ENCODE measurements at places on chromosomes 1 and 21. TPM values are rescaled to one million over a fixed set of nuclear protein-coding genes. Genes with fewer than 3 reads are reported as not detected.

DNA sequence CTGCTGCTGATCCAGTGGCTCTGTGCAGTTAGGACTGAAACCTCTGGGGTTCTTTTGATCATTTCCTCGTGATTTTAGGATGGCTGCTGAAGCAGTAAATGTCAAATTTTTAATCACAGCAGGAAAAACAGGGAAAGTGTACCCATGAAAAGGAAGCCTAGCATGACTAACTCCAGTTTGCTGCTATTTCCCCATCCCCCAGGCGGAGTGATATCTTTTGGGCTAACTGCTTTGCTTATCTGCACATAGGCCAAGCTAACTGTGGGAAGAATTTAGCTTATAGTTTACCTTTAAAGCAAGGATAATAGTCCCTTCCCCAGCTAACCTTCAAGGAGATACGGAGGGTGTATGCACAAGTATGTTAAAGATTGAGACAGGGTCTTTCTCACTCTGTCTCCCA, 149.8 kb upstream of the TNR start:
- DNase-seq, result no peak

DNA sequence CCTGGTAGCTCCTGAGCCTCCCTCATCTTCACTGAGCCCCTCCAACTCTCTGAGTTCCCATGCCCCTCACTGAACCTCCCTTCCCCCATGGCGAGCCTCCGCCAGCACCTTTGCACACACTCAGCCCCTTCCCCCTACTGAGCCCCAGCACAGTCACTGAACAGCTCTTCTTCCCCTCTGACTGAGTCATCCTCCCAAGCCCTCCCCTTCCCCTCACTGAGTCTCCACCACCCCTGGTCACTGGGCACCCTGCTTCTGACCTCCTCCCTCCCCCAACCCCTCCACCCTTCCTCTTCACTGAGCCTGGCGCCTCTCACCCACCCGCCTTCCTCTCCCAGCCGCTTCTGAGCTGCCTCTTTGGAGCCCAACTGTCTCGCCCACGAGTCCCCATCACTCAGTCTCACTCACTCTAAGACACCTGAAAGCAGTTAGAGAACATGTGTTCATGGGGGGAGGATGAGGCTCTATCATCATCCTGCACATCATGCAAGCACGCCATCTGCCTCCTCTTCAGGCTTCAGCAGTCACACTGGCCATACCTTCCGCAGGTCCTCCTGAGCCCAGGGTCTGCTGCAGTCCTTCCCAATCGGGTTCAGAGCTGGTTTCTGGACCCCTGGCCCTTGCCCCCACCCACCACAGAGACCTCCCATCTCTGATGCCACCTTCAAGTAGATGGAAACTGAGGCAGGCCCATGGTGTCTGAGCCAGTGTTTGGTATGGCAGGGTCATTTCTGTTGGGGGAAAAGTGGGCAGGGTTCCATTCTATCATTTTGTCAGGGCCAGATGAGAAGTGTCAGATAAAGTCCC, 2.0 kb upstream of the TRNP1 start:
- peak; percentile 62 for DNase-seq

GRCh38 chr1:53182716-53183094, 13.9 kb upstream of the CPT2 start:
- no peak for DNase-seq

DNA sequence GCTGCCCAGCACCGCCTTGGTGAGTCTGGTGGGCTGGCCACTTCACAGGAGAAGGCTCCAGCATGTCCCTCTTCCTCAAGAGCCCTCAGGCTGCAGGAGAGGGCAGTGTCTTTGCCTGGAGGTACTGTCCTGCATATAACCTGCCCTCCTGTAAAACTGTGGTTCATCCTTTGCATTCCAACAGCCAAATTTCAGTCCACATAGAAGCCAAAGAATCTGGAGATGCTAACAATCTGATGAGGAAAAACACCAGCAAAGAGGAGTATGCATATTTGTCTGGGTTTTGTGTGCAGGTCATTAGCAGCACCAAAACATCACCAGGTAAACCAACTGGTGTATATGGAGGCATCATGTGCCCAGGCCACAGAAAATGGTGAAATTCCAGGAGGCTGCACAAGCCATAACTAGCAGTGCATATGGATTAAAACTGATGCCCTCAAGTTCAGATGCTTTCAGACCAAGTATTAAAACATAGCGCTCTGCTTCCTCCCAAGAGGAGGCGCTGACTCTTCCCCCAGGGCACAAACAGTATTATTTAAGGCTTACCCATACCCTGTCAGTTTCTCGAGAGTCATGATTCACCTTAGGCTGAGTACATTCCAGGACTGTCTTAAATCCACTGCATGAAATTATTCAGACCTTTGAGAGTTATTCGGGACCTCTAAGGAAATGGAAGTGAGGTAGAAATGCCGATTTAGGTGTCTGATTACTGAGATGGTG, 150.5 kb upstream of the COA6 start:
- peak; percentile 84 for DNase-seq

GRCh38 chr1:14741082-14741481, 142.6 kb downstream of the KAZN start:
- no peak for DNase-seq

- peak; percentile 97 for DNase-seq
These were observed 74.3 kb downstream of the TNFSF18 start for GRCh38 chr1:172976222-172977041.

GRCh38 chr1:61353797-61354406, 271.5 kb downstream of the NFIA start:
- DNase-seq, result no peak

DNA sequence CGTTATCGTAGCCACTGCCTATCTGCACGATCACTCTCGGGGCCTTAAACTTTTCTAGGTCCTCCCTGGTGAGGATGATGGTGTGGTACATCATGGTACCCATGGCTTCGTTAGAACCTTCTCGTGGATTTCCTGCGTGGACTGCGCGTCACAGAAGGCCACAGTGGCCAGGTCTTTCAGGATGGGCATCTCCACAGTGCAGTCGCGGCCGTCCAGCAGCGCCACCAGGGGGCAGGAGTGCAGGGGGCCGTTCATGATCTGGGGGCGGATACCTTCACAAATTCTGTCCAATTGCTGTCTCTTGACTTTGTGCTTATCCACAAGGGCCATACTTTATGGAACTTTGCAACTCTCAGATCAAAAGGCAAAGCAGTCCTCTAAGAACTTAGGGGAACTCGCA, 69.6 kb downstream of the WLS start:
- DNase-seq, result no peak

DNA sequence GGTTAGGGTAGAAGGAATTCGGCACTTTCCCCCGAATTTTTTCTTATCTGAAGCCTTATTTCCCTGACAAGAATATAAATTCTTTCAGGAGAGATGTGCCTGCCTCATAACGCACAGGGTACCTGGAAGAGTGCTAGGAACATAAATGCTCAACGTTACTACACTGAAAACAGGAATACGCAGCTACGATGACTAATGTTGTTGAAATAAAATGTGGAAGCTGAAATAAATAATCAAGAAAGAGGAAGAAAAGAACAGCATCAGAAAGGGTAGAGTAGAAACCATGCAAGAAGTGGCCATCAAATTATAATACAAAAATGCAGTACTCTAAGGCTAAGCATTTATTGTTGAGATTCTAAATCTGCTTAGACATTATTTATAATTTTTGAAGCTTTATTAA, 33.9 kb downstream of the SLC66A1 start:
- DNase-seq, result no peak

- no peak for DNase-seq
These were observed 91.2 kb downstream of the JAK1 start for GRCh38 chr1:64875101-64875500.

GRCh38 chr21:45288441-45288841, 746 bp upstream of the POFUT2 start:
- DNase-seq, result no peak

DNA sequence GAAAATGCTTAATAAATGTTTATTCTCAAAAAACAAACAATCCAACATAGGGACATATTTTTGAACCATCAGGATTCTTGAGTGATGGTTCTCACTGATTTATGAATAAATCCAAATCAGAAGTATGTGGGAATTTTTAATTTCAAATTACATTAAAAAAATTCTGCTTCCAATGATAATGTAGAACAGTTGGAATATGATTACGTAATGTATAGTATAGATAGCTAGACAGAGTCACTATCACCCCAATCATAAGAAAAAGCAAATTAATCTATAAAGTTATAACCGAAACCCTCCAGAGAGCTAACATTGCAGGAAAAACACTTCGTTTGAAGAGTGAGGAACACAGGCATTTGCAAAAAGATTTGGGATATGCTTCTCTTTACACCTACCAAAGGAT, 1600.6 kb upstream of the B3GALT2 start:
- no peak for DNase-seq

DNA sequence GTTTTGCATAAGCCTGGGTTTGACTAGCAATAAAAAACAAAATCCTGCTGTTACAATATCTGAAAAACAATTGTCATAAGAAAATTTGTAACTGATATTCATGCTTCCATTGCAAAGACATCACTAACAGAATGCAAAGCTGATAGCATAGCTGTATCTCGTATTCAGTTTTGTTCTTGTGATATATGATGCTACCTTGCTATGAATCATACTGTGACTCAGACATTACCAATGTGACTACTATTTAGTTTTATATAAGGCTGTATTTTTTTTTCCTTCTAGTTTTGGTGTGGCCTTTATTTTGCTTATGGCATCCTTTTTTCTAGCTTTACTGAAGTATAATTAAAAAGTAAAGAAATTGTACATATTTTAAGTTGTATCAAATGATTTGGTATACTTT, 1381.8 kb downstream of the MRPL39 start:
- DNase-seq, result peak; percentile 4

- peak; percentile 52 for DNase-seq
These were observed 662.9 kb downstream of the PLPP3 start for GRCh38 chr1:55916481-55916880.

DNA sequence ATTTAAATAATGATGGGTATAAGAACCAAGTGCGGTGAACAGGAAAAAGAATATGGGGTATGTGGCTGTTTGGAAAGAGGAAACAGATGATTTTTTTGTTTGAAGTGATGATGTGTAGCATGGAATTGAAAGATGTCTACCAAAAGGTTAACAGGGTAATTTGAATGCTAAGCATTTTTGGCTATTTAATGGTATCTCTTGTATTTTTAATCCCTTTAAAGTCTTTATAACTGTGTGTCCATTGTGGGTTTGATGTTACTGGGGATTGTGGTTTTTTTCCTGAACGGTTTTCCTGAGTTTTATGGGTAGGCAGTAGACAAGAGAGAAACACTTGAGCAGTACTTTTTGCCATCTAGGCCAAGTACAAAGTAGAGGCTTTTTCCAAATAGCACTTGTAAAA, 63.2 kb downstream of the PRDM2 start:
- peak; percentile 37 for DNase-seq

The PTPN22 gene
- total RNA-seq, result 1.7 TPM

The F5 gene
- total RNA-seq, result not detected
